ENCODE measurements at places on chromosomes 11 and 22.

DNA sequence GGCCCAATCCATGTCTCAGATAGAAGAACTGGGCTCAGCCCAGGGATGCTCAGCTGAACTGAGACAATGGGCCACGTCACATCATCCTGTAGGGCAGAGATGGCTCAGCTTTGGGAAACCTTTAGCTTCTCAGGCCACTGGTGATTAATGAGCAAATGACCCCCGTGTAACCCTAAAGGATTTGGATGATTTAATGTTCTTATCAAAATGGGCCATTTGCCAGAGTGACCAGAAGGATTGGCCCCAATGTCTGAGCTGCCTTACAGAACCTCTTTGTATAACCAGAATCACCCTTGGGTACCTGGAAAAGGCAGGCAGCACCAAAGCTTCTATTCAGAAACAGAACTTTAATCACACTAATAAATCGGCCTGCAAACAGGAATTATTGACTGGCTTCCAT, 73.7 kb downstream of the ABTB2 start:
- no peak for DNase-seq

GRCh38 chr11:118052581-118053206, 24.2 kb upstream of the TMPRSS4 start:
- no peak for DNase-seq

DNA sequence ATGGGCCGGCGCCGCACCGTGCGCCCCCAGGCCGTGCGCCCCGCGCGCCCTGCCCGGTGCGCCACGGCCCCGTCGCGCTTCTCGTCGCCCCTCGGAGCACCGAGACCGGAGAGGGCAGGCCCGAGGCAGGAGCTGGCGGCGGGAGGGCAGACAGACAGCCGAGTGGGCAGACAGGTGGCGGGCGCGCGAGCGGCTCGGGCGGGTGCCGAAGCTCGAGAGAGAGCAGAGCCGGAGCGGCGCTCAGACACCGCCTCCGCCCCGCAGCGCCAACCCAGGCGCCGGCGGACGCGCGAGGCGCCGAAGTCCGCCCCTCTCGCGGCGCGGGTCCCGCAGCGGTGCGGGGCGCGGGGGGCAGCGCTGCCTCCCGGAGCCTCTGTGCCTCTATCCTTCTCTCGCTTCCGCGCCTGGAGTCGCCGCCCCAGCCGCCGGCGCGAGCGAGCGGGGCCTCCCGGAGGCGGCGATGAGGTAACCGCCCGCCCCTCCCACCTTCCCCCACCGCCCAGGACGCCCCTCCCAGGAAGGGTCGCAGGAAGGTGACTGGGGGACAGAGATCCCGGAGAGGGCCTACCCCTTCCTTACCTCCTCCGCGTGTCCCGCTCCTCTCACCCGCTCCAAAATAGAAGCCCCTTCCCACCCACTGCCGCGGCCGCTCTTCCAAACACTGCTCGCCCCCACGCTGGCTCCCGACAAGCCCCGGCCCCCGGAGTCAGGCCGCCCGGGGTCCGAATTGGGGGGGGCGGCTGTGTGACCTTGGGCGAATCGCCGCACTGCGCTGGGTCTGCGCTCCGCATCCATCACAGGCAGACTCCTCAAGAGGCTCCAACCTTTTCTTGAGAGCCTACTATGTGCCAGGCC, at the start of gene RASL10A:
TSS of gene RASL10A (minus strand) at position 412 of the 855 bp plus-strand sequence. CDS start 451 bp downstream, outside the sequence.
- no peak for DNase-seq

DNA sequence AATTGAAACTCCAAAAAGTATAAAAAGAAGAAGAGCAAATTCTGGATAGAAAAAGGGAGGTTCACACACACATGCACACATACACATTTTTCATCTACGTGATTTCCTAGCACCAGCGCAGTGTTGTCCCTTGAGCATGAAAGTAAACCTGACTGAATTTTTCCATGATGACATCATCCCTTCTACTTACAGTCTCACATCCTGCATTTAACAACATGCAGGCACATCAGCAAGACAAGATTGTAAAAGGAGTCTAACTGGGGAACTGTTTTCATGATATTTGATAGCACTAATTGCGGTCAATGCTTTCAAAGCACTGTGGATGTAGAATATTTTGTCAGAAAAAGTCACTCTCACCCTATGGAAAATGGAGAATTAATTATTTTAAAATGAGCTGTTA, 36.6 kb downstream of the GAS2 start:
- peak; percentile 11 for DNase-seq

DNA sequence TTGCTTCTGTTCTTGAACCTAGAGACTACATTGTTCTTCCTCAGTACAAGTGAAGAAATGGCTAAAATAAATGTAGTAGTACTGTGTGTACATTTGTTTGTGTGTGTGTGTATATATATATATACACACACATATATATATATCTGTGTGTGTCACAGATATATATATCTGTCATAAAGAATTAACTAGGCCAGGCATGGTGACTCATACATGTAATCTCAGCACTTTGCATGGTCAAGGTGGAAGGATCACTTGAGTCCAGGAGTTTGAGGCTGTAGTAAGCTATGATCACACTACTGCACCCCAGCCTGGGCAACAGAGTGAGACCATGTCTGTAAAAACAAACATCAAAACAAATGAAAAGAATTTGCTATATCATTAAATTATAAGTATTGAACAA, 164.8 kb downstream of the DYNC2H1 start:
- no peak for DNase-seq

- peak; percentile 76 for DNase-seq
Observed at GRCh38 chr11:63567044-63567840, 4.1 kb upstream of the PLAAT2 start.

DNA sequence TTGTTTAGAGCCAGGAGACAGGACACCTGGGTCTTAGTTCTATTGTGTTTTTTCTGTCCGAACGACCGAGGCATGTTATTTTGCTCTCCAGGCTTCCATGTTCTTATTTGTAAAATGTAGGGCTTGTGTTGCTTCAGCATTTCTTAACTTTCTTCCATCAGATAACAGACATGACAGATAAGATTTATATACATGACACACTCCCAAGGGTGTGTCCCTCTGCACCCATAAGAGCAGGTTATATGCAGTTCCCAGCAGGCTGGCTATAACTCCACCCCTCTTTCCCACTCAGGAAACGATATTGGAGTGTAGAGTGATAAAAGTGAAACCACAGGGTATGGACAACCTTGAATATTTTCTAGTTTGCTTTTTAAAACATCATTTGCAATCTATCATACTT, 65.8 kb downstream of the APIP start:
- DNase-seq, result no peak

Measured in HS-27A (cell line).